Lower leg skin (tissue), 4 donors: ENCODE measurements at places on chromosomes 7 and 10. TPM values are rescaled to one million over a fixed set of nuclear protein-coding genes. Genes with fewer than 3 reads are reported as not detected.

GRCh38 chr10:69803809-69804208 is 2.1 kb downstream of the COL13A1 start:
- DNase-seq, result no peak

- DNase-seq, result no peak
These were observed 166.9 kb downstream of the MYOF start for GRCh38 chr10:93315246-93315645.

DNA sequence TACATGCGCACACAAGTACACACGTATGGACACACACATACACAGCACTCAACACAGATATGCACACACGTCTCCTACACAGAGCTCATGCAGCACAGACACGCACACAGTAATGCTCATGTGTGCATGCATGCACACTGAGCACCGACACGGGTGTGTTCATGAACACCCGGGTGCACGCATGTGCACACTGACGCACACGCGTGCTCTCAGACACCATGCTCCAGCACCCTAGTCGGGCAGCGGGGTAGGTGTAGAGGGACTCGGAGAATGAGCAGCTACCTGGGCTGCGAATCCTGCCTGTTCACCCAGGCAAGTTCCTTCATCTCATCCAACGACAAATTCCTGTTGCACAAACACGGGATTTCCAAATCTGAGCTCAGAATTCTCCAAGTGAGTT is 184.7 kb downstream of the MAD1L1 start:
- no peak for DNase-seq

The LIPF gene
- total RNA-seq, result not detected

DNA sequence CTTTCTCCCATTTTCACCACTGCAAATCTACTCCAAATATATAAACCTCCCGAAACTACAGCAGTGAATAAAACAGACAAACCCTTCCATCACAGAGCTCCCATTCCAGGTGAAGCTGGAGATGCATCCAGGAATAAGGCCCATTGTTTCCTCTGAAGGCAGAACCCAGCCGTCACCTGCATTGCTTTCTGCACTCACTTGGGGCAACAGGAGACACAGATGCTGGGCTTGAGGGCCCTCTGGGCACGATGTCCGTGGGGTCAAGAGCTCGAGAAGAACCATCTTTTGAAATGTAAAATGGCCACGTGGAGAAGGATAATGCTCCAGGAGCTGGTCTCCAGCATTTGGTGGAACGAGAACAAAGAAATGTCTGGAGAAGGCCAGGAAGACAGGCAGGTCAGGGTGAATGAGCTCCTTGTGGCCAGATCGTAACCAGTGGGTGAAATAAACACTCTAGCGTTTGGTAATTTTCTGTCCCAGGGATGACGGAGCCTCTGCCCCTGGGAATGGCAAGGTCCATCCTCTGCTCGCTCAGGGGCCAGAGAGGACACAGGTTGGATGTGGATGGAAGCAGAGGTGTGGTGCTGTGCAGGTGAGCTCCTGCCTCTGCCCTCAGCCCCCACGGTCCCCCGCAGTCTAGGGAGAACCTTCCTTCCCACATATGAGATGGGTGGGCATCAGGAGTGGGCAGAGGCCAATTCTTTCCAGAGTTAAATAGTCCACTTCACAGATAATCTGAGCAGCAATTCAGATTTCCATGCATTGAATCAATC is 556.1 kb downstream of the DNAJB6 start:
- DNase-seq, result no peak

DNA sequence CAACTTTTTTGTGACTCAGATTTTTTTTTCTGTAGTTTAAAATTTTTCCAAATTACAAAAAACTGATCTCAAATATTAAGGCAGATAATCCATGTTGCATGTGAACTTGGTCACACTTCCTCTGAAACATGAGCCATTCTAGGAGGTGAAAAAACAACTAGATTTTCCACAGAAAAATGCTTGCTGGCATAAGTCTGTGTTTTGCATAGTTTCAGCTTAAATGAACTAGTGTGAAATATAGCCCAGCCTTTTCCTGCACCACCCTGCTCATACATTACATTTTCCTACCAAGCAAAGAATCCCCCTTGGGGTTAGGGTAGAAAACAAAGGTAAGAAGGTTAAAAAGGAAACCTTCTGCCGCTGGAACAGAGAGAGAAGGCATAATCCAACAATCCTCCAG is 48.2 kb downstream of the SLC25A13 start:
- DNase-seq, result no peak

The RBP3 gene
- not detected for total RNA-seq

The C7orf57 gene
- 0.39 TPM for total RNA-seq

DNA sequence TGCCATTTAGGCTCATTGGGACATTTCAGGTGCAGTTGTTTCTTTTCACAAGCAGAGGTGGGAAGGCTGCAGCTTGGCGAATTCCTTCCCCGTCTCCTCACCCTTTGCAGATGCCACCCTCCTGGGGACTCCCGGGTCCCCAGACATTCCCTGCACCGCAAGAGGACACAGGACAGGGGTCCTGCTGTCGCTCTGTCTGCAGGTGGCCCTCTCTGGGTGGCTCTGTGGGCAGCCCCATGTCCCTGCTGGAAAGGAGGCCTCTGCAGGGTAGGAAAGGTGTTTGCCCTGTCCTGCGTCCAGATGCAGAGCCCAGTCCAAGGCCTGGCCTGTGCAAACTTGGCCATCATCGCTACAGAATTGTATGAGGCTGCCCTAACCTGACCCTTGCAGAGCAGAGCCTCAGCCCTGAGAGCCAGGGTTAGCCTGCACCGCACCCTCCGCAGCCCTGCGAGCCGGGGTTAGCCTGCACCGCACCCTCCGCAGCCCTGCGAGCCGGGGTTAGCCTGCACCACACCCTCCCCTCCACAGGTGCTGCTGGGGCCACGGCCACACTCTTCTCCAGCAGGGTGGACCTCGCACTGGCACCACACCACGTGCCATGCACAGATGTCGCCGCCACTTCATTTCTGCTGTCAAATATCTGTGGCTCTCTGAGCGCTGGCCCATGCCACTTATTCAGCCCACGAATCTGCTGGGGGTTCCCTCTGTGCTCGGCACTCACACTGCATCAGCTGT is 61.0 kb downstream of the CFAP46 start:
- peak; percentile 66 for DNase-seq

The CYP2C19 gene
- total RNA-seq, result 0.17 TPM

DNA sequence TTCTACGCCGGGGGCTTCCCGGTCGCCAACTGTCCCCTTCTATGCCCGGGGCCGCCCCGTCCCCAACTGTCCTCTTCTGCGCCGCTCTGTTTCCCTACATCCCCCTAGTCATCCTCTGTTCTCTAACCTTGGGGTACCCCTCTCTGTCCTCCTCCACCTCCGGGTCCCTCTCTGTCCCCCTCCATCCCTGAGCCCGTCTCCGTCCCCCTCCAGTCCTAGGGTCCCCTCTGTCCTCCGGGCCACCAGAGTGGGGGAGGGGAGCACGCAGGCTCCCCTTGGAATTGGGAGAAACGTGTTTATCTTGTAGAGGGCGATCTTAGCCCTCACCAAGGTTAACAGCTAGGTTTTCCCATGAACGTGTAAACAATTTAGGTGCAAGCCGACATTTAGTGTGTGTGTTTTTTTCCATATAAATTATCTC is 852 bp upstream of the KLF6 start:
- no peak for DNase-seq

DNA sequence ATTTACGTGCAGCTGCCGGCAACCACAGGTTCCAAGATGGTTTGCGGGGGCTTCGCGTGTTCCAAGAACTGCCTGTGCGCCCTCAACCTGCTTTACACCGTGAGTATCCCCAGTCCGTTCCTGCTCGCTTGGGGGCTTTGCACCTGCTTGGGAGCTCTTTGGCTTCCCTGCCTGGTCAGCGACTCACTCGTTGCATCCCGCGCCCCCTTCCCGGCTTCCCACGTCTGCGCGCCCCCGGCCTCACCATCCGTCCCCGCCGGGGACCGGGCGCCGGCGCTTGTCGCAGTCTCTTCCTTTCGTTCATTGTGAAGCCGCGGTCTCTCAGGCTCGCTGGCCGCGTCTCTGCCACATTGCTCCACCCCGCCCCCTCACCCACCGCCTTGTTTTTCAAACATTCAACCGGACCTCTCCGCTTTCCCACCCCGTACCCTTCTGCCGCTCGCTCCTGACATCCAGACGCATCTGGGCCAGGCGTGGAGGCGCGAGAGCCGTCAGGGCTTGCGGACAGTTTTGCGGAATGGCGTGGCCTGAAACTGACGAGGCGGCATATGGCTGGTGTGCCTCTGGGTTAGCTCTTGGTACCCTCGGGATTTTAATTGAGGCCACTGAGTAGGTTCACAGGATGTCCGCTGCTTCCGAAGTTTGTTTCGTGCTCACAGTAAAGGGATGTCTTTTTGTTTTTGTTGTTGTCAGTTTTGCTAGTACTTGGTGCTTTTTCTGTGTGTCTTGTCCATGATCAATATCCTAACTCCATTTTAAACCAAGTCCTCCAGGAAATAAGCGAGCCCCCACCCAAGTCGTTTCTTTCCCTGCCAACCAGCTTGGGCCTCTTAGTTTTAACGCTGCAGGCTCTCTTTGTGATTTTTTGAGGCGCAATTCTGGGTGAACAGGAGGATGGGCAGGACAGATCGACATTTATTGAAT is 639 bp downstream of the TSPAN13 start:
- DNase-seq, result no peak

The WAC gene
- 89.6 TPM for total RNA-seq

- DNase-seq, result no peak
These were observed 3.8 kb upstream of the INSIG1 start for GRCh38 chr7:155293721-155294510.

- no peak for DNase-seq
These were observed 37.8 kb upstream of the DIP2C start for GRCh38 chr10:727162-727790.

- DNase-seq, result peak; percentile 14
These were observed 817 bp upstream of the IL15RA start for GRCh38 chr10:5978230-5978489.

DNA sequence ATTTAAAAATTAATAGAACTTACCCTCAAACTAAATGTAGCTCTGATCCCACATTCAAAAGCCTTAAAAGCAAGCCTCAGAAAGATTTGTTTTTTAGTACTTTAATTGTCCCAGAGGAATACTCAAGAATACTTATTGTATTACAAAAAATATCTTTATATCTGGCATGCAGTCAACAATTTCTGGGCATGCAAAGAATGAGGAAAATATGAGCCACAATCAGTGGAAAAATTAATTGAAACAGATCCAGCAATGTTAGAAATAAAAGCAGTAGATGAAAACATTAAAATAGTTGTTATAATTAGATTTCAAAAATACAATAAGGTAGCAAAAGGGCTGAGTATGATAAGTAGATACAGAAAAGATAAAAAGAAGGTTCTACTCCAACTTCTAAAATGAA is 154.7 kb downstream of the PON1 start:
- no peak for DNase-seq

GRCh38 chr7:118054529-118054928 is 129.4 kb upstream of the LSM8 start:
- no peak for DNase-seq
